Gastrocnemius medialis (tissue), 4 donors: ENCODE measurements at places on chromosomes 4 and X.

DNA sequence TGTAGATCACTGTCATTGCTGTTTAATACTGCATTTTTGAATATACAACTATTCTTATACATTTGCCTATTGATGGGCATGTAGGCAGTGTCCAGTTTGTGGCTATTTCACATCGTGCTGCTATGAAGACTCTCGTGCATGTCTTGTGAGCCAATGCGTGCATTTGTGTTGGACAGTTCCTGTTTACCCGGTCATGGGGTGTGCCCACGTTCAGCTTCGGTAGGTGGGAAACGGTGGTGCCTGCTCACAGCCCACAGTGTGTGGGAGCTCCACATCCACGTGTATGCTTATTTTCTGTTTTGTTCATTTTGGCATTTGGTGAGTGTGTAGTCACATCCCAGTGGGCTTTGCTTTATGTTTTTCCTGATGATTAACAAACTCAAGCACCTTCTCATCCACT lies 19.7 kb upstream of the RNF212 start:
- DNase-seq = no peak

DNA sequence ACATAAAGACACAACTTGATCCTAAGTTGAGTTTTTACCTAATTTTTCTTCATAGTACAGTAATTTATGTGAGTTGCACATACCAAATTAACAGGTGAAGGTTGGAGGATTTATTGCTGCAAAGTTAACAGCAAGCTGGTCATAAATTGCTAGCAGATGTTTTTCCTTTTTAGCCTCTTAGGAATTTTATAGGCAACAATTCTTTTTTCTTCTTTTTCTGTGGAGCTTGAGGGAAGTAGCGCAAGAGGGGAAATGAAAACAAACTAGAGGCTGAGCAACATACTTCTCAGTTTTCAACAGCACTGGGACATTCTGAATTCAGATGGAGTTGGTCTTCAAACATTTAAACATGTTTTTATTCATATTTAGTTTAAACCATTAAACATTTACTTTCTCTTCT lies 63.7 kb upstream of the TLR2 start:
- DNase-seq = no peak

DNA sequence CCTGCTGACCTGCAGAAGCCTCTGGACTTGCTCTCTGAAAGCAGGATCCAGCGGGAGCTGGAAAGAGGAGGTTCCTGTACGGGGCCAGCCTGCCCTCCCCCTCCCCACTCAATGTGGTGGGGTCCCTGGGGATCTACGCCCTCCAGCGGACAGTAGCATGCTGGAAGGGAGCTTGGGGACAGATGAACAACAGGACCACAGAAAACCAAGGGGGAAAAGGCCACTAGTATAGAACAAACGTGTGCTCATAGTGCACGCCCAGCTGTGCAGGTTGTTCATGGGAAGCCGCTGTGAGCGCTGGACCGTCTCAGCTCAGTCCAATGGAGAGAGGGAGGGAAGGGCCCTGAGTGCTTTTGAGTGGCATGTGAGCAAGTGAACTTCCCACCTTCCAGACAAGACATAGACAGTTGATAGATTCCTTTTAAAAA lies 15.8 kb downstream of the HMX1 start:
- no peak for DNase-seq

GRCh38 chr4:83417566-83417965 lies 38.1 kb downstream of the HELQ start:
- no peak for DNase-seq

GRCh38 chr4:3251691-3252479 lies 2.9 kb downstream of the MSANTD1 start:
- peak; percentile 11 for DNase-seq

DNA sequence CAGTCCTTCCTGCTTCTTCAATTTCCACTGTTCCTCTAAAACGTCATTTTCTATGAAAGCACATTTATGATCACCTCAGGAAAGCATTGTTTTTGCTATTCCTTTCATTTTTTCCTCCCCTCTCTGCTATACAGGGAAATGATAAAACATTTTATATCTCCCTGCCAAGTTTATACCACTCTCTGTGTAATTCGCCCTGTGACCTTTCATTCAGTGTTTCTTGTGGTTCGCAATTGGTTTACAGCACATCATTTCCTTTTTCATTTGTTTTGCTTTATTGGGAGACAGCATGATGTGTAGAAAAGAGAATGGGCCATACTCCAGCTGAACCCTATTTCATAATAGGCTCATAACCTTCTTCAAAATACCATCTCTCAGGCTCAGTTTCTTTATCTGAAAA lies 99.9 kb upstream of the RAPGEF2 start:
- no peak for DNase-seq

DNA sequence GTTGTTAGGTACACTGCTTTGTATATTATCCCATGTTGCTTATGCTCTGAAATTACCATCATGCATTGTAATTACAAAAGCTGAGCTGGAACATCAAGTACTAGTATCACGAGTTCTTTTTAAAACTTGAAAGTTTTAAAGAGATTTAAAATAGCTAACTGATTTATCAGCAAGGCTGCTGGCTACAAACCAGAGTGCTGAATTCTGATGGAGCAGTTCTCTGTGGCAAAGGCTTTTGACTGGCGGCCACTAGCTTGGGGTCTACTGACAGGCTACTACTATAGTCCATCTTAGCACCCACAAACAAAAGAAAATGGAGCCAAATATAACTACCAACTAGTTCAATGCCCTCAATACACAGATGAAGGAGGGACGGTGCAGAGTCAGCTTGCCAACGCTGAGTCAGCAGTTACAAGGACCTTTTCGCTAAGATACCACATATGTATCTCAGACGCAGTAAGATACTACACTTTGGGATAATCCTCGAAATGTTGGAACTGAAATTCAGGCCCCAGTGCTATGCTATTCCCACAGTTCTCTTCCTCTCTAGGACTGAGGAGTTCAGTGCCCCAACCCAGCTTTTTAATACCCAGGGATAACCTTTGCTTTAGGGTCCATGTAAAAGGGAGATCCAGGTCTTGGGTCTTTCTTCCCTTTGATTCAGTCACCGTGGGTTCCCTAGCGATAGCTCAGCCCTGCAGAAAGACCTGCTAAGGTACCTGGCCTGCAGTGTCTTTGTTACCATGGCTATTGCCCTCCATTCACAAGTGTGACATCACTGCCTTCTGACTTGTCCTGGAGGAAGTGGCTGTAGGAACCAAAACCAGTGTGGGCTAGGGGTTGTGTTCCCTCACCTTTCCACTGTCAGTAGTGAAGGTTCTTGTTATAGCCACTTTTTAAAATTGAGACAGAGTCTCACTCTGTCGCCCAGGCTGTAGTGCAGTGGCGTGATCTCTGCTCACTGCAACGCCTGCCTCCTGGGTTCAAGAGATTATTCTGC lies 22.8 kb downstream of the MFAP3L start:
- DNase-seq = no peak

- peak; percentile 48 for DNase-seq
These were observed 140.7 kb downstream of the TMEM164 start for GRCh38 chrX:110143454-110144210.

DNA sequence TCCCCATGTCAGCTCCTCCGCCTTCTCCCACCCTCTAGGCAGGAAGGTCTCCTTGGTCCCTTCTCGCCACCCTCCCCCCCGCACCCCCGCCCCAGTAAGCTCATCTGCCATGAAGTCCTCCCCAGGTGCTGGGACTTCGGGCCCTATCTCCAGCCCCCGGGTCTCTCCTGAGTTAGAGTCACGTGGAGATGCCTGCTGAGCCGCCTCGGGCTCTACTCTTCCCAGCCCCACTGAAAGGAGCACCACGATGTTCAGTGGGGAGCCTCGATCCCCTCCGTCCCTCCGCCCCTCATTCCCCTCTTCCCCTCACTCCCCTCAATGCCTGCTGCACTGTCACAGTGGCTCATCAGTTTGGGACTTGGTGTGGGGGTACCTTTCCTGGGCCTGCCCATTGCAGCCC lies 3.9 kb downstream of the HTRA3 start:
- no peak for DNase-seq

- no peak for DNase-seq
These were observed 67.8 kb downstream of the PSAPL1 start for GRCh38 chr4:7366954-7367353.

GRCh38 chrX:149639568-149639967 lies 8.0 kb upstream of the TMEM185A start:
- no peak for DNase-seq

DNA sequence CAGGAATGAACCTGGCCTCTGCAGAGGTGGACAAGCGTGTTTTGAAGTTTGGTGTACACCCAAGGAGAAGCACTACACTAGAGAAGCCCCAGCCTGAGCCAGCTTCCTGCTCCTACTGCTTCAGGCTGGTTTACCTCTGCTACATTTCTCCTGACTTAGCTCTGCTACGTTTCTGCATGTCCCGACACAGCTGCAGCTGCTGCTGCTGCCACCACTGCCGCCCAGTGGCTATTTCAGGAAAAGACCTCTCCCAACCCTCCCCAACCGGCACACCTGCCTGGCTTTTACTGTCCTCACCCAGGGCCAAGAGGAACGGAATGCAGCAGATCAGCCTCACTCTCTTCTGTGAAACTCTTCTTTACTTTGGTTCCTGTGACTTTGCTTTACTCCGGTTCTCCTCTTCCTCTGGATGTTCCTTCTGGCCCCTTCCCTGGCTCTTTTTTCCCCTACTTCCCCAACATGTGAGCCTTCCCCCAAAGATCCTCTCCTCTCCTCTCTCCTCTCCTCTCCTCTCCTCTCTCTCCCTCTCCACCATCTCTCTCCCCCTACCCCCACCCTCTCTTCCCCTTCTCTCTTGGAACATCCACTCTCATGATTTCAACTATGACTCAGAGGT lies 3.1 kb upstream of the P2RY4 start:
- no peak for DNase-seq

DNA sequence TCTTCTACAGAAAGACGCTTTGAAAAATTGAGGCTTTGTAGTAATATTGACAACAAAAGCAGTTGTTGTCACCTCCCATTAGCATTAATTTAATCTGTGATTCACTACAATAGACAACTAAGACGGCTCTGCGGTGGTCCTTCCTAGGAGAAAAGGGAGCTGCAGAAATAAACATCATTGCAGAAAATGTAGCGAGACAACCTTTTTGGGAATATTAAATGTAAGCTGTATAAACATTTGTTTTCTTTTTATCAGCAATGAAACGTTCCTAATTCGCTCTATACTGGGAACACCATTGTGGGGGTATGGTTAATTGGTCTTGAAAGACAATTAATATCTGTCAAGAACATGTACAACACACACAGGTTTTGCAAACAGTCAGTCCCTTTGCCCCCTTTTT lies 583.3 kb upstream of the TENM3 start:
- DNase-seq = no peak

- DNase-seq = no peak
These were observed 74.2 kb downstream of the TMEM165 start for GRCh38 chr4:55469979-55470378.

- no peak for DNase-seq
These were observed 97.7 kb upstream of the PTPN13 start for GRCh38 chr4:86496094-86497080.

GRCh38 chrX:129540068-129540653 lies at the start of gene OCRL:
TSS of gene OCRL (plus strand) at chrX:129540259. CDS start at chrX:129540440, 181 bp downstream.
- DNase-seq = peak; percentile 57

- DNase-seq = no peak
These were observed 1026.0 kb downstream of the ADGRL3 start for GRCh38 chr4:62226082-62226481.

DNA sequence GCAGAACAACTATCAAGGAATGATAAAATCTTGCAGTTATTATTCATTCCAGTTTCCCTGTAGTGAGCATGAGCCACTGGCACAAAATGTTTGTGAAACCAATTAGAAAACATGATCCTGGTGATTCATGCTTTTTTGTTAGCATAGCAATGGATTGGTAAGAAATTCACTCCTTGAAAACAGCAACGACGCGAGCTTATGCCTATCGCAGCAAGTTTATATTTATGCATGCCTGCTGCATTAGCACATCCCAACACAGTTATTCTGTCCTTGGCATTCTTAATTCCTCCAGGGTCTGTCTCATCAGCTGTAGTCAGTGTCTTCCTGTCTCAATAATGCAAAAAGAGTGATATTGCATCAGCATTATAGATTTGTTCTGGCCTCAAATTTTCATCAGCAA lies 975.9 kb downstream of the STIM2 start:
- DNase-seq = no peak

GRCh38 chr4:101328063-101328602 lies 19.2 kb downstream of the PPP3CA start:
- DNase-seq = no peak

DNA sequence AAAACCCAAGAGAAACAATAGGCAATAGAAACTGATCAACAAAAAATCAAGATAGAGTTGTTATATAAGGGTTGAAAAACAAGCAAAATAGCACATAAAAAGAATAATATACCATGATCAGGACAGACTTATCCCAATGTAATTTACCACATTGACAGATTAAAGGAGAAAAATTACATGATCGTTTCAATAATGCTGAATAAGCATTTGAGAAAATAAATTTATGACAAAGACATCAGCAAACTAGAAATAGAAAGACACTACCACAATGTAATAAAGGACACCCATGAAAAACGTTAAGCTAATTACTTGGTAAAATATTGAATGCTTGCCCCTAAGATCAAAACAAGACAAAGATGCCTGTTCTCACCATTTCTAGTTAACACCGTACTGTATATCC lies 105.6 kb downstream of the ARHGEF9 start:
- DNase-seq = no peak

GRCh38 chrX:106963111-106963510 lies 36.9 kb downstream of the MORC4 start:
- no peak for DNase-seq

DNA sequence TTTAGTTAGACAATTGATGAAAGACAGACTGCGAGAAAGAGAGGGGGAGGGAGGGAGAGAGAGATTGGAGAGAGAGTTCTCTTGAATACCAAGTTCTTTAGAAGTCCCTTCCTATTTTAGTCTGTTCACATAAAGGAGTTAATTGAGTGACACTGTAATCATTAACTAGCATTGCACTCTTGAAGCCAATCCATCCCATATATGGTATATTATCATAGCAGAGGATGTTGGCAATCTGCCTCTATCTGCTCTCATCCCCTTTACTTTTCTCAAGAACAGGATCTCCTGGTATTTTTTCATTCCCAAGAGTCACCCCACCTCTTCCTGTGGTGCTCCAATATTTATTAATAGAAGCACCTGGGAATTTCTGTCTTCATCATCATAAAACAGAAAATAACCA lies 959.6 kb upstream of the NDST4 start:
- DNase-seq = no peak

- no peak for DNase-seq
These were observed 24.9 kb upstream of the RNF150 start for GRCh38 chr4:141158219-141158618.
